ENCODE measurements at places on chromosomes 2 and 18. TPM values are rescaled to one million over a fixed set of nuclear protein-coding genes. Genes with fewer than 3 reads are reported as not detected.

The G6PC2 gene
- polyA plus RNA-seq = not detected

The RIT2 gene
- polyA plus RNA-seq = not detected

The FMNL2 gene
- 6.3 TPM for polyA plus RNA-seq

DNA sequence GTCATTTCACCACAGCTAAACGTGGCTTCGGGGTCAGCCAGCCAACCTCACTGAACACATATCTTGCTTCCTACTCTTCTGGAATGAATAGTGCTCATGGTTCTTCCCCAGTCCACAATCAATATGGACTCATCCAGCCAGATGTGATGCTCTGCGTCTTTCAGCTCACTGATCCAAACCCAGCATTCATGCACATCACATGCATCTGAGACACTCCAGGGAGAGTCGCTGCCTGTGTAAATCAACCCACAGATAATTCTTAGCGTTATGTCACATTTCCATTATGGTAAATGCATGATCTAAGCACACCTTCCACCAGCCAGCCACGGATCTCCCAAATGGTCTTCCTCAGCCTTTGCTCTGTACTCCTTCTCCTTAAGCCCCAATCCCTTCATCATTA lies 306.7 kb upstream of the CHAC2 start:
- H3K27me3 ChIP-seq = no peaks in the 10 kb centered on the region
- no peak overlapping the region for H3K27ac ChIP-seq
- no peak overlapping the region for H3K4me3 ChIP-seq
- DNase-seq = no peak

DNA sequence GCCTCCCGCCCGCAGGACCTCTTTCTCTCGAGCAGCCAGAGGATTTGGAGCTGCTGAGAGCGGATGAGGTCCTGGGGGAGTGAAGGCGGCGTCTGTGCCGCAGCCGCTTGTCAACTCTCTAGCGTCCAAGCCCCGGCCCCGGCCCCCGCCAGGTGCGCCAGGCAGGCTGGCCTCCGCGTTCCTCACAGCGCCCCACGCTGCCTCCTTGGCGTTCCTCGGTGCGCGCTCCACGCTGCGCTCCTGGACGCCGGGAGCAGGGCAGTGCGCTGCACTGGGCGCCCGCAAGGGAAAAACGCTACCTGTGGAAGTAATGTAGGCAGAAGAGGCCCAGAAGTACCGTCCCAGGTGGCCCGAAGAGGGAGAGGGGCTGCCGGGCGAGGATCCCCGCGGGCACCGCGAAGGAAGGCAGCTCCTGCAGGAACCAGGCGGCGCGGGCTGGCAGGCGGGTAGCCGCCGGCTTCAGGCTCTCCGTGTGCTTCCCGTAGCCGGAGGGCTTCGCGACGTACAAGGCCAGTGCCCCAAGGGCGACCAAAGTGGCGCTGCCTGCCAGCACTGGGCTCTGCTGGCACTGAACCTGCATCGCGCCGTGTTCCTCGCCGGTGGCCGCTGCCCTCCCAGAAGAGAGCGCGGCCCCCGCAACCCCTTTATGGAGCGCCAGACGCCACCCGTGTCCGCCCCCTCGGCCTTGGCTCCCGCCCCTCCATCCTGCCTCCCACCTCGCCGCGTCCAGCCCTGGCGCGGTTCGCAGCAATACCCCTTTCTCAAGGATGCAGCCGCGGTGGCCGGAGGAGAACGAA lies at the start of gene SRD5A2:
TSS of gene SRD5A2 (minus strand) at position 618 of the 797 bp plus-strand sequence. CDS start at position 580, 38 bp downstream.
- H3K36me3 ChIP-seq = no peaks in the 10 kb centered on the region
- H3K4me3 ChIP-seq = no peak within 1 kb of the TSS
- H3K27ac ChIP-seq = no peak within 1 kb of the TSS
- no peaks in the 10 kb centered on the region for H3K4me1 ChIP-seq
- H3K27me3 ChIP-seq = no peaks in the 10 kb centered on the region
- no peak for DNase-seq

- no peaks in the 10 kb centered on the region for H3K36me3 ChIP-seq
- no peak for DNase-seq
- no peak overlapping the region for H3K27ac ChIP-seq
- no peaks in the 10 kb centered on the region for H3K27me3 ChIP-seq
These were observed 248.5 kb downstream of the HAUS1 start for GRCh38 chr18:46352520-46353250.

DNA sequence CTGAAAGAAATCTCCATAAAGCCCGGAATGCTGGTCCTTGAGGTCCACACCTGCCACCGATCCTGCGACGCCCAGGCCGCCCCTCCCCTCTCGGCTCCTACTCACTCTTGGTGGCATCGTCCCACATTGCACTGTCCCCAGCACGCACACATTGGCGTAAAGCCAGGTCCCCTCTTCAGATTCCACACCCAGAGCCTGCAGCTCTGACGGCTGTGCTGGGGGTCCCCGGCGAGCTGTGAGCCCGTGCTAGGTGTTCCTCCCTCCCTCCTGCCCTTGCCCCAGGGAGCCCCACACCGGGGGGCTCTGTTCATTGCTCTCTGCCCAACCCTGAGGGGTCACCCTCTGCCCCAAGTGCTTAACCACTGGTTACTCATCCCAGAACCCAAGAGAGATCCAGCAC lies 8.5 kb downstream of the TPO start:
- no peaks in the 10 kb centered on the region for H3K27me3 ChIP-seq
- H3K27ac ChIP-seq = no peak overlapping the region
- DNase-seq = no peak
- no peak overlapping the region for H3K4me3 ChIP-seq

DNA sequence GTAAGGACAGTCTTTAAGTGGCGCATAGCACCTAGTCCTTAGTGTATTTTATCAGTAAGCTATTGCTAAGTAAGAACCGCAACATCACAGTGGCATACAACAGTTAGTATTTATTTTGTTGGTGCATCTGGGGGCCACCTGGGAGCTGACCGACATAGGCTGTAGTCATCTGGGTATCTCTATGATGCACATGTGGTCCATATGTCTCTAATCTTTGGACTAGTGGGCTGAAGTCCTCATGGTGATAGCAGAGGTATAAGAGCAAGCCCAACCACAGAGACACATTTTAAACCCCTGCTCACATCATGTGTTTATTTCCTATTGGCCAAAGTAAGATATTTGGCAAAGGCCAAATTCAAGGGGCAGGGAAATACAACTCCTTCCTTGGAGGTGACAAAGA lies 2.9 kb downstream of the CAMKMT start:
- H3K36me3 ChIP-seq = no peaks in the 10 kb centered on the region
- H3K4me3 ChIP-seq = no peak overlapping the region
- DNase-seq = no peak
- H3K27me3 ChIP-seq = no peaks in the 10 kb centered on the region
- H3K27ac ChIP-seq = no peak overlapping the region

DNA sequence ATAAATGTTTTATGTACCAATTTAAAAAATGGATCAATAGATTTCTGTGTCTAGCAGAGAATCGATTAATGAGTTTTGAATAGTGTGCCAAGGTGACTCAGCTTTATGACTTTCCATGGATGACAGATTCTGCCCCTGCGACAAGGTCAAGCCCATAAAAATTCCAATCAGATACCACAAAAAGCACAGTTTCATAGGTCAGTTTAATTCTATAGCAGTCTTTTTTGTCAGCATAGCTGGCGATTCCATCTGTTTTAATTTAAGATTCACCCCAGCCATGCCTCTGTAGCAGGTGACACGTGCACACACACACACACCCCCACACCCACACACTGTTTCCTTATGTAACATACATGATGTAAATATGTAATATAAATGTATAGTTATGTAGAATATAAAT lies 28.9 kb downstream of the RAB31 start:
- no peaks in the 10 kb centered on the region for H3K27me3 ChIP-seq
- DNase-seq = no peak
- H3K36me3 ChIP-seq = no peaks in the 10 kb centered on the region
- H3K27ac ChIP-seq = no peak overlapping the region
- H3K4me1 ChIP-seq = peaks cover 28% of the 10 kb centered on the region
- no peak overlapping the region for H3K4me3 ChIP-seq

- H3K4me1 ChIP-seq = peaks cover 17% of the 10 kb centered on the region
- no peaks in the 10 kb centered on the region for H3K27me3 ChIP-seq
- H3K27ac ChIP-seq = peak overlapping the region; percentile 65
- H3K4me3 ChIP-seq = no peak overlapping the region
- no peaks in the 10 kb centered on the region for H3K36me3 ChIP-seq
These were observed 168.8 kb downstream of the THADA start for GRCh38 chr2:43427032-43427424.

DNA sequence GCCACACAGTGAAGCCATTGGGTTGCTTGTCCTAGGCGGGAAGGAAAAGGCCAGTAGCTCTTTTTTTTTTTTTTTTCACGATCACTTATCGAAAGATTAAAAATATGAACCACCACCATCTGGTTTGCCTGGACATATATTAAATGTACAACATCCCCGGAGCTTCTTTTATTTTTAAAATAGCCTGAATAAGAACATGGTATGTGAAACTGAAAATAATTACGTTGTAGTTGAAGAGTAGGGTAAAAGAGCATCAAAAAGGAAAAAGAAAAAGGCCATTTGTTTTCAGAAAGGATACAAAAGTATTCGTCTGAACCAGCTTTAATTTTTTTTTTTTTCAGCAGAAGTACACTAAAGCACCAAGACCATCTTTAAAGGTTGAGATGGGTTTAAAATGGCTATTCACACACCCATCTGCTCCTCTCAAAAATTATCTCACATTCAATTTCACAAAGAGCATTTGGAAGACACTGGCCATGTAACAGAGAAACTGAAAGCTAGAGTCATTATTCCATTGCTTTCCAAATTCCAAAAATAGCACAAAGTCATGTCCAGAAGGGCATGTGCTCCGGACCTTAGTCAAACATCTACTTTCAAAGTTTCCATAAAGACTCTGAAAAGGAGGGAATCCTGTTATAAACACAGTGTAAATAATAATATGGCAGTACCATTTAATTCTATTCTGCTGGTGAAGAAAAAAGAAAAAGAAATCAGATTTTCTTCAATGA lies 82.9 kb downstream of the SCN3A start:
- H3K27me3 ChIP-seq = no peaks in the 10 kb centered on the region
- no peaks in the 10 kb centered on the region for H3K4me1 ChIP-seq
- H3K36me3 ChIP-seq = no peaks in the 10 kb centered on the region
- H3K27ac ChIP-seq = no peak overlapping the region
- no peak for DNase-seq

DNA sequence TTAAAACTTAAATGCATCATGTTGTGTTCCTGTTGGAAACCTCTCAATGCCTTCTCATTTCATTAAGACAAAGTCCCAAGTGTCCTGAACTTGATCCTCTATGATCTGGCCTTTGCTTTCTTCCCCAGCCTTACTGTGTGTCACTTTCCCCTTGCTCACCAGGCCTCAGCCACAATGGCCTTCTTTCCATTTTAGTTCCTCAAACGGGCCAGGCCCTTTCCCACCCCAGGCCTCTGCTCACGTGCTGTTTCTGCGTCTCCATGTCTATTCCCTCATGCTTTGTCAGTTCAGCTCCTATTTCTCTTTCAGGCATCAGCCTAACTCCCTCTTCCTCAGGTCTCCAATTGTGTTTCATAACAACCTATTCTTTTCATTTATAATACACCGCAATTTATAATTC lies 19.5 kb downstream of the CXCR4 start:
- peaks cover 1% of the 10 kb centered on the region for H3K27me3 ChIP-seq
- H3K4me3 ChIP-seq = no peak overlapping the region
- H3K27ac ChIP-seq = no peak overlapping the region

DNA sequence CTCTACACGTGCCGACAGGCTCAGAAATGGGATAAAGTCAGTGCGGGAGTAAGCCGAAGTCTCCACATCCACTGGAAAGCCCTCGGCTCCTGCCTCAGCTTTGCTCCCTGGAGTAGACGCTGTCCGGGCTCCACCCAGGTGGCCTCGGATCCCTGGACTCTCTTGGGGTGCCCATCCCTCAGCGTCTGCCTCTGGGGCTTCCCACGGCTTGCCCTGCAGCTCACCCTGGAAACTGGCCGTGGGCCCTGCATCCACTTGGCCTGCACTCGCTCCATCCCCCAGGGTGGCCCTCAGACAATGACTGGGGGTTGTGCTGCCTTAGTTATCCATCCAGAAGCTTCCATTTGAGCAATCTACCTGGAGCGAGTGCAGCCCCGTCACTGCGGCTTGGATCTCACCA lies 36.2 kb upstream of the TAF1B start:
- no peaks in the 10 kb centered on the region for H3K27me3 ChIP-seq
- no peak overlapping the region for H3K4me3 ChIP-seq
- no peak for DNase-seq
- H3K4me1 ChIP-seq = no peaks in the 10 kb centered on the region
- no peaks in the 10 kb centered on the region for H3K36me3 ChIP-seq
- no peak overlapping the region for H3K27ac ChIP-seq

GRCh38 chr2:60818272-60818671 lies 62.2 kb downstream of the PAPOLG start:
- DNase-seq = peak; percentile 37
- H3K4me1 ChIP-seq = no peaks in the 10 kb centered on the region
- H3K36me3 ChIP-seq = no peaks in the 10 kb centered on the region
- H3K27ac ChIP-seq = no peak overlapping the region
- no peak overlapping the region for H3K4me3 ChIP-seq

DNA sequence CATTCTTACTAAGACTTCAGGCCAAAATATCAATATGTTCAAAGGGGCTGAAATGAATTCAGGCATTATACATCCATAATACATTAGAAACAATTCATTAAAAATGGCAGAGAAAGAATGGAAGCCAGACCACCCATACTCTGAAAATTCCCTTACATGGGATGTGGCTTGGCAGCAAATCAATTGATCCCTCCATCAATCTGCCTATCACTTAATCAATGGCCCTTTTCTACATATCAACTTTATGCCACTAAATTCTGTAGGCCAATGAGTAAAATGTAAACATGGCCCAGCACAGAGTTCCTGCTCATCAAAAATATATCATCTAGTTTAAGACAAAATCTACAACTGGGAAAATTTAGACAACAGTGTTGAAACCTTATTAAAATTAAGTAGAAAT lies 41.8 kb upstream of the SLC14A2 start:
- no peaks in the 10 kb centered on the region for H3K4me1 ChIP-seq
- DNase-seq = no peak
- no peaks in the 10 kb centered on the region for H3K36me3 ChIP-seq
- H3K4me3 ChIP-seq = no peak overlapping the region
- H3K27me3 ChIP-seq = no peaks in the 10 kb centered on the region

DNA sequence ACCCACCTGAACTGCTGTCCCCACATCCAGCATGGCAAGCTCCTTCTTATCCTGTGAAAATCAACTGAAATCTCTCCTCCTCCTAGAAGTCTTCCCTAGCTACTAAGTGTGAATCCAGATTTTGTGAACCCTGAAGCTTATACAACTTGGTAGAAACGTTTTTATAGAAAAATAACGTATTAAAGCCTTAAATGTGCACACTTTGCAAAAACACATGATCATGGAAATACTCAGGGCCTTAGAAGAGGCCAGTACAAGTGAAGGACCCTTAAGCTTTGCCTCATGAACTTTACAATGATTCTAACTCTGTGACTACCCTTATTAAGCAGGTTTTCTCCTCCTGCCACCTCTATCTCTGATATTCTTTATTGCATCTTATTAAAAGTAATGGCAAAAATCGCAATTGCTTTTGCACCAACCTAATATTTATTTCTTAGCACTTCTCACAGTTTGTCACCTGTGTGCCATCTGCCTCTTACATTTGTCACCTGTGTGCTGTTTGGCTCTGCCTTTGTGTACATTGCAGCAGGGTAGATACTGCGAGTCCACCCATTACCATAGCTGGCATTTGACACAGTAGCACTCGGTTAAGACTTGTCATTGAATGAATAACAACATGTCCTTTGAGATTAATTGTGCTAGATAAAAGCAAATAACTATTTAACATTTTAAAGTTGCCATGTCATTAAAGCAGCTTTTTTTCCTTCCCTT lies 42.2 kb downstream of the FRZB start:
- peaks cover 7% of the 10 kb centered on the region for H3K27me3 ChIP-seq
- H3K36me3 ChIP-seq = no peaks in the 10 kb centered on the region
- no peak overlapping the region for H3K4me3 ChIP-seq
- H3K4me1 ChIP-seq = no peaks in the 10 kb centered on the region

- H3K4me3 ChIP-seq = no peak overlapping the region
- H3K36me3 ChIP-seq = no peaks in the 10 kb centered on the region
- no peak overlapping the region for H3K27ac ChIP-seq
These were observed 189.4 kb downstream of the ALK start for GRCh38 chr2:29731948-29732347.
